ENCODE measurements at places on chromosomes 4 and X. TPM values are rescaled to one million over a fixed set of nuclear protein-coding genes. Genes with fewer than 3 reads are reported as not detected.

SH3TC1 gene
- total RNA-seq = 6.0 TPM

CLIC2 gene
- total RNA-seq = 1.0 TPM

DCAF4L1 gene
- 0.33 TPM for total RNA-seq

UGT2B17 gene
- total RNA-seq = not detected

DNA sequence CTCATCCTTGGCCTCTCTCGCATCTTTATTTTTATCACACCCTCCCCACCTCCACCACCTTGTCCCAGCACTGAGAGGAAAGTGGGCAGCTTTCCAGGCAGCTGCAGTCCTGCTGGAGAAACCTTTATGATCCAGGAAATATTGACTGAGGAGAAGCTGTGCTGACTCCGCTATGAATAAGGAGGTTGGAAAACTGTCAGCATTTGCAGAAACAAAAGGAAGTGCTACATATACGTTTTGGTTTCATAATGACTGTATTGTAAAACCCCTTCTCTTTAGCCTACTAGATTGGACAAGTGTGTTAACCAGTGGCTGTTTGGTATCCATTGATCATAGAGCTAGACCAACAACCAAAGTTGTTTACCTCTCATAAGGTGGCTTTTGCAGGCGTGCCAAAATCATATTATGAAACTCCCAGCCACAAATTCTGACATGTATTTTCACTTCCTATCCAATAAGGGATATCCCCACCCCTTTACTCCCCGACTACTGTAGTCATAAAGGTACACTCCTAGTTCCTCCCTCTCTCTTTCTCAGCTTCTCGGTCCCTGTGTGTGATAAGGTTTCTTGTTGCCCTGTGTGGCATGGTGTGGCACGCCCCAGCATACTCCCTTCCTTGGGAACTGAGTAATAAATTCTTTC, 88.4 kb downstream of the GPR143 start:
- H3K4me1 ChIP-seq = peaks cover 25% of the 10 kb centered on the region
- H3K36me3 ChIP-seq = peaks cover 49% of the 10 kb centered on the region
- H3K27ac ChIP-seq = peak overlapping the region; percentile 83
- H3K4me3 ChIP-seq = no peak overlapping the region

RIPPLY1 gene
- total RNA-seq = not detected

GRCh38 chr4:10530137-10530786, 73.0 kb upstream of the ZNF518B start:
- no peak overlapping the region for H3K27ac ChIP-seq
- no peaks in the 10 kb centered on the region for H3K36me3 ChIP-seq
- no peak for DNase-seq
- H3K4me3 ChIP-seq = no peak overlapping the region

UGT2B11 gene
- not detected for total RNA-seq

STK32B gene
- total RNA-seq = not detected

DNA sequence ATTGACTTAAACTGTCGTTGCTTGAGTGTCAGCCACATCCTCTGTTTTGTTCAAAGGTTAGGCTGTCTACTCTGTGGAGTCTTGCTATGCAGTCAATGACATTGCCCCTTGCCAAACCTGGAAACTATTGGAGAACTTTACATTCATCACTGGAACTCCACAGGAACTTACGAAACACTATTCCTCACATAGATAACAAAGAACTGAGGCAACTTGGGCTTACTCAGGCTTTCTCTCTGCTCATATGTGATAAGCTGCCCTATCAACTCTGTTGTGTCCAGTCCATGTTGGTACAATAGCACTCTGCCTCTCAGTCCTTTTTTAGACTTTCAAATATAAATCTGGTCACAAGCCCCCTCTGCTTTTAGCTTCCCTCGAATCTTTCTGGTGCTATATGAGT, 9.4 kb downstream of the NPY5R start:
- DNase-seq = no peak
- H3K4me1 ChIP-seq = no peaks in the 10 kb centered on the region
- no peaks in the 10 kb centered on the region for H3K27me3 ChIP-seq
- no peak overlapping the region for H3K4me3 ChIP-seq
- no peak overlapping the region for H3K27ac ChIP-seq
- no peaks in the 10 kb centered on the region for H3K36me3 ChIP-seq

DNA sequence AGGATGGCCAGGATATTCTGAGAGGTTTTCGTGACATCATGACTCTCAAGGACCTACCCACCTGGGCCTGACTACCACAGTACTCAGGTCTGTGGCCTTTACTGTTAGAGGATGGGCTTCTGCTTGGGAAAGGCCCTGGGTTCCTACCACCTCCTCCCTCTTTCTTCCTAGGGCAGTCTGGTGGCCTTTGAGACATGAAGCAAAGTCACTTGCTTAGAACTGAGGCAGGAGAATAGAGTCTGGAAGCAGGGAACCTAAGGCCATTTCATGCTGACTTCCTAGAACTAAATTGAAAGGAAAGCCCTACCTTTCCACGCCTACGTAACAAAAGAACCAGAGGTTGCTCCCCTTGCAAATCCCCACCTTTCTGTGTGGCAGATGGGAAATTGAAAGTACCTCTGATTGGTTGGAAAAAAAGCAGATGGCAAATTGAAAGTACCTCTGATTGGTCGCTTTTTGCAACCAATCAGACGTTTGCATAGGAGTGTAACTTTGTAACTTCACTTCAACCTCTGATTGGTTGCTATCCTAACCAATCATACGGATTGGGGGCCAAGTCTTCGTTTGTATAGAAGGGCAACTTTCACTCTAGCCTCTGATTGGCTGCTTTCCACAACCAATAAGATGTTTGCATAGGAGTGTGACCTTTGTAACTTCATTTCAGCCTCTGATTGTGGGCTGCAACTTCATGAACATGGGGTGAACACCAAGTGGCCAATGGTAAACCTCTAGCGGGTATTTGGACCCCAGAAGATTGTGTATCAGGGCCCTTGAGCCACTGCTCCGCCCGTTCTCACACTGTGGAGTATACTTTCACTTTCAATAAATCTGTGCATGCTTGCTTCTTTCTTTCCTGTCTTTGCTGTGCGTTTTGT, 9.9 kb upstream of the AKAP14 start:
- H3K4me3 ChIP-seq = peak overlapping the region; percentile 65
- no peaks in the 10 kb centered on the region for H3K27me3 ChIP-seq
- H3K36me3 ChIP-seq = no peaks in the 10 kb centered on the region
- H3K27ac ChIP-seq = peak overlapping the region; percentile 72
- peak; percentile 70 for DNase-seq

DNA sequence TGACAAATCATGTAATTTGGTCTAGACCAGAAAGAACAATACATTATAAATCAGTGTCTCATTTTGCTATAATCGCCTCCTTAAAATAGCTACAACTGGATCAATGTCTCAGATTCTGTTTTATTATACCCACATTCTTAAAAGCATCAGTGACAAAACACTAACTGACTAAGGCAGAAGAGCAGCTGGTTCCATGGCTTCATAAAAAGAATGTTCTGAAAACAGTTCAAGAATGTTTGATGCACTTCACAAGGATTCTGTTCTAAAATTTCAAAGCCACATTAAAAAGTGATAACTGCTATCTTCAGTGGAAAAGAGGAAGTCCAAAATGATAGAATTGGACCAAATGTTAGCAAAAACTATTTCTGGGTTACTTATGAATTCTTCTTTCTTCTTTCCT, 69.8 kb downstream of the COL25A1 start:
- no peak overlapping the region for H3K27ac ChIP-seq
- H3K4me3 ChIP-seq = no peak overlapping the region
- no peaks in the 10 kb centered on the region for H3K36me3 ChIP-seq
- no peak for DNase-seq
- no peaks in the 10 kb centered on the region for H3K4me1 ChIP-seq

- no peak overlapping the region for H3K27ac ChIP-seq
- H3K4me1 ChIP-seq = no peaks in the 10 kb centered on the region
- H3K27me3 ChIP-seq = no peaks in the 10 kb centered on the region
Measured at GRCh38 chr4:23015821-23016220, 323.1 kb downstream of the GBA3 start.

DNA sequence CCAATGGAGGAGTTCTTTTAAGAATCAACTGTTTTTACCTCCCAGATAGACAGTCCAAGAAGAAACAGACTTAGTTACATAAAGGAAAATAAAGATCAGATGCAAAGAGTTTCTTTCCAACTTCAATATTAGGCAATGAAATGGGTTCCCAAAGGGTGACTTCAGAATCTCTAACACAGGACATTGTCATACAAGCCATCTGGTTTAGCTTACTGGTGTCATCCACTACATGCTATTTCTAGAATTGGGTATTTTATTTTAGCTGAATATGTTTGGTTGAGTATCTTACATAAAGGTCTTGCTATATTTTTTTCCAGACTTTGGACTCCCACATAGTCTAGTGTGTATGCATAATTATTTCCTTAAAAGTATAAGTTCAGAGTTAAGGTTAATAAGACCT, 162.1 kb upstream of the SLC7A11 start:
- no peaks in the 10 kb centered on the region for H3K36me3 ChIP-seq
- no peak overlapping the region for H3K27ac ChIP-seq
- no peak overlapping the region for H3K4me3 ChIP-seq
- H3K4me1 ChIP-seq = no peaks in the 10 kb centered on the region

SLC25A53 gene
- total RNA-seq = 7.4 TPM

SPANXN3 gene
- not detected for total RNA-seq

- H3K27me3 ChIP-seq = peaks cover 17% of the 10 kb centered on the region
- no peak overlapping the region for H3K27ac ChIP-seq
- H3K4me3 ChIP-seq = no peak overlapping the region
- no peak for DNase-seq
- no peaks in the 10 kb centered on the region for H3K36me3 ChIP-seq
Measured at GRCh38 chrX:52359614-52360232, 9.1 kb upstream of the XAGE2 start.

GRCh38 chrX:39000802-39001201, 199.5 kb downstream of the MID1IP1 start:
- H3K4me3 ChIP-seq = no peak overlapping the region
- H3K36me3 ChIP-seq = no peaks in the 10 kb centered on the region
- H3K27me3 ChIP-seq = no peaks in the 10 kb centered on the region
- H3K4me1 ChIP-seq = no peaks in the 10 kb centered on the region

GRCh38 chr4:4858527-4859324, 739 bp upstream of the MSX1 start:
- H3K27me3 ChIP-seq = peaks cover 80% of the 10 kb centered on the region
- no peak for DNase-seq
- H3K36me3 ChIP-seq = peaks cover 9% of the 10 kb centered on the region
- H3K27ac ChIP-seq = peak overlapping the region; percentile 34
- H3K4me1 ChIP-seq = peaks cover 17% of the 10 kb centered on the region

- H3K4me1 ChIP-seq = no peaks in the 10 kb centered on the region
- no peaks in the 10 kb centered on the region for H3K27me3 ChIP-seq
- H3K36me3 ChIP-seq = no peaks in the 10 kb centered on the region
- DNase-seq = no peak
- H3K27ac ChIP-seq = no peak overlapping the region
Measured at GRCh38 chr4:172155838-172156345, 342.7 kb downstream of the GALNTL6 start.

GRCh38 chrX:152904151-152905080, 6.5 kb downstream of the ZNF185 start:
- H3K27me3 ChIP-seq = peaks cover 5% of the 10 kb centered on the region
- no peak overlapping the region for H3K27ac ChIP-seq
- no peak overlapping the region for H3K4me3 ChIP-seq

GRCh38 chrX:23598575-23598974, 68.7 kb upstream of the PRDX4 start:
- no peak for DNase-seq
- no peaks in the 10 kb centered on the region for H3K4me1 ChIP-seq
- H3K27me3 ChIP-seq = peaks cover 2% of the 10 kb centered on the region
- H3K4me3 ChIP-seq = no peak overlapping the region
- no peaks in the 10 kb centered on the region for H3K36me3 ChIP-seq

COL25A1 gene
- total RNA-seq = not detected

GRCh38 chr4:132026166-132026565, 1122.9 kb upstream of the PCDH10 start:
- H3K27ac ChIP-seq = no peak overlapping the region
- H3K27me3 ChIP-seq = no peaks in the 10 kb centered on the region
- H3K36me3 ChIP-seq = no peaks in the 10 kb centered on the region

GRCh38 chrX:21479695-21480270, 105.6 kb downstream of the CNKSR2 start:
- no peak for DNase-seq
- H3K27me3 ChIP-seq = no peaks in the 10 kb centered on the region
- no peak overlapping the region for H3K4me3 ChIP-seq
- H3K27ac ChIP-seq = no peak overlapping the region

GRCh38 chr4:66590488-66591215, 920.4 kb upstream of the EPHA5 start:
- H3K36me3 ChIP-seq = no peaks in the 10 kb centered on the region
- H3K4me1 ChIP-seq = no peaks in the 10 kb centered on the region
- no peak for DNase-seq

- peak overlapping the region; percentile 88 for H3K27ac ChIP-seq
- H3K36me3 ChIP-seq = peaks cover 6% of the 10 kb centered on the region
- H3K4me3 ChIP-seq = peak overlapping the region; percentile 99
- peaks cover 34% of the 10 kb centered on the region for H3K4me1 ChIP-seq
Measured at GRCh38 chr4:78938474-78938867, 767 bp downstream of the PAQR3 start.

DNA sequence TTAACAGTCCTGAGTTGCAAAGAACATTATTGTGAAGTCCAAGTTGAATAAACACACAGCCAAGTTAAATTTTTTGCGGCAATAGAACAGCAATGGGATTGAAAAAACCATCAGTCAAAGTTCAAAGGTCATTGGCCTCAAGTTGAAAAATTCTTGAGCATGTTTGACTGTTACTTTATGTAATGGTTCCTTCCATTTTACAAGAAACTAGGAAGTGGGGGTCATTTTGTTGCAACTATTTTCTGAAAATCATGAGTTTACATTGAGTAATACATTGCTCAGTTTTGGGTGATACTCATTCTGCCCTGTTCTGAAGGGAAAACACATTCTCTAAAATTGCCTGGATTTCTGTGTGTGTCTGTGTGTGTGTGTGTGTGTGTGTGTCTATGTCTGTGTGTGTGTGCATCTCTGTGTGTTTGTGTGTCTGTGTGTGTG, 5.2 kb upstream of the IRF2 start:
- DNase-seq = no peak
- no peak overlapping the region for H3K27ac ChIP-seq
- H3K4me3 ChIP-seq = no peak overlapping the region
- H3K4me1 ChIP-seq = peaks cover 60% of the 10 kb centered on the region
- H3K36me3 ChIP-seq = peaks cover 54% of the 10 kb centered on the region
- H3K27me3 ChIP-seq = no peaks in the 10 kb centered on the region

- no peak for DNase-seq
- H3K36me3 ChIP-seq = no peaks in the 10 kb centered on the region
- no peak overlapping the region for H3K27ac ChIP-seq
- peaks cover 4% of the 10 kb centered on the region for H3K27me3 ChIP-seq
Measured at GRCh38 chr4:94332983-94333590, 9.5 kb downstream of the HPGDS start.

MGAT4D gene
- not detected for total RNA-seq

Measured in activated CD8-positive, alpha-beta memory T cell treated with anti-CD3 and anti-CD28 coated beads, Interleukin-2, amount 10 ng/mL, durations not matched to agents 7 days and 5 days (primary cell).